ENCODE measurements at places on chromosomes 2 and 18.

DNA sequence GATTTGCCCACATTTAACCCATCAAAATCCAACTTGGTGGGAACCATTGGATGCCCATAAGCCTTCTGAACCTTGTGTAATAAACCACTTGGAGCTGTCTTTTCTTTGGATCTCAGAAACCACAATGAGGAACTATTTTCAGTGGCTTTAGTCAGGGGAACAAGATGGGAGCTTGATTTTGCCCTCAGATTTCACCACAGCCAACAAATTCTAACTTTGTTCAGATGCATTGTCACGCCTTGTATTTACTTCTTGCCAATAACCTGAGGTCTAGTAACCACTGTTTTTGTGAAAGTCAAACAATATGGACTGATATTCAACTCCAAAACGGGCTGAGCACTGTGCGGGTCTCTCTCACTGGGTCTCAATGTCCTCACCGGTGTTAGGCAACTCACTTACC is 508.2 kb downstream of the TNS1 start:
- DNase-seq = no peak

DNA sequence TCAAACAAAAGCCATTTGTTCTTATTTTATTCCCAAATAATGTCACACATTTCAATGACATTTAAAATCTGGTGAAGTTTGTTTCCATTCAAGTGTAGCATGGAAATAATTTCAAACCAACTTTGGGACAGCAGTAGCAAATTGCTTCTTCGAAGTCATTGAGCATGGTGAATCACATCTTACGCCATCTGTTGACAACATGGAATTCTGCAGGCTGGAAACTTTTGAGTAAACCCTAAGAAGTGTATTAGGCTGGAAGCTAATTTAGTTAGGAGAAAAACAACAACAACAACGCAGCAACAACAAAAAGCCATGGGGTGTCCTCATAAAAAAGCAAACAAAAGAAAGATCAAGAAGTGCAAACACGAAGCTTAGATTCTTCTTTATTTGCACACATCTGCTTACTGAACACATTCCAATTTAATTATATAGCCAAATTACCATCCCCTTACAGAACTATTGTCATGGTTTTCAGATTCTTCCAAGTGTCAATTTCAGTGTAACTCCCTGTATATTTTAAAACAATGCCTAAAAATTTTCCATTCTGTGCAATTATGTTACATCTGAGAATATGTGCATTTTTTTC is 659.0 kb upstream of the CDH7 start:
- no peak for DNase-seq

- no peak for DNase-seq
Measured at GRCh38 chr18:48312066-48312465, 97.1 kb downstream of the ZBTB7C start.

- DNase-seq = no peak
Measured at GRCh38 chr2:24861500-24861899, 58.5 kb downstream of the ADCY3 start.

Measured in CD4-positive, alpha-beta T cell treated with Interleukin-17A for 1 hour (primary cell).